ENCODE measurements at places on chromosomes 12 and 14. TPM values are rescaled to one million over a fixed set of nuclear protein-coding genes. Genes with fewer than 3 reads are reported as not detected.

GRCh38 chr14:87869619-87870583, 123.1 kb downstream of the GALC start:
- peak; percentile 54 for DNase-seq

- no peak for DNase-seq
Measured at GRCh38 chr12:14885718-14886221, at the start of gene MGP. TSS of gene MGP (minus strand) at chr12:14885854. CDS start at chr12:14885791, 63 bp downstream.

- no peak for DNase-seq
Measured at GRCh38 chr12:26571560-26571959, 261.4 kb downstream of the ITPR2 start.

DNA sequence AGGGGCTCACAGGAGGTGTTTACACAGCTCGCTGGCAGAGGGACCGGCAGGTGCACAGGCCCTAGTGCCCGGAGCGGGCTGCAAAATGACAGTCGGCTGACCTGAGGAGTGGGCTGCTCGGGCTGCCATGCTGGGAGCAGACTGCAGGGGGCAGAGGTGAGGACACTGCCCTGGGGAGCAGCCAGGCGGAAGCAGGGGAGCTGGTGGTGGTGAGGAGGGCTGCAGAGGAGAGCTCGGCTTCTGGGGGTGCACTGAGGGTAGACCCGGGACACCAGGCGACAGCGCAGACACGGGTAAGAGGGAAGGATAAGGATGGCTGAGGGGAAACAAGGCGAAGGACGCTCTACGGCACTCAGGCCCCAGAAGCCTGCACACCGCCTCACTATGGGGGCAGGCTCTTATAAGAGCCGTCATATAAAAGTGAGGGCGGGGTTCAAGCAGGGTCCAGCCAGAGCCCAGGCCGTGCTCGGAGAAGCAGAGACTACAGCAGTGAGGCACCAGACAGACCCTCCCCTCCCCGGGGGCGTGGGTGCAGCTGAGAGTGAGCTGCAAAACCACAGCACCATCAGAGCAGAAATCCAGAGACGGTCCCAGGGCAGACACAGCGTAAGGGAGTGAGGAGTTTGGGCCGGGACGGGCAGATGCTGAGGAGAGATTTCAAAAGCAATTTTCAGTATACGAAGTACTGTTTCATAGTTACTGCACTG, 62.5 kb downstream of the CCDC88C start:
- DNase-seq: no peak

DNA sequence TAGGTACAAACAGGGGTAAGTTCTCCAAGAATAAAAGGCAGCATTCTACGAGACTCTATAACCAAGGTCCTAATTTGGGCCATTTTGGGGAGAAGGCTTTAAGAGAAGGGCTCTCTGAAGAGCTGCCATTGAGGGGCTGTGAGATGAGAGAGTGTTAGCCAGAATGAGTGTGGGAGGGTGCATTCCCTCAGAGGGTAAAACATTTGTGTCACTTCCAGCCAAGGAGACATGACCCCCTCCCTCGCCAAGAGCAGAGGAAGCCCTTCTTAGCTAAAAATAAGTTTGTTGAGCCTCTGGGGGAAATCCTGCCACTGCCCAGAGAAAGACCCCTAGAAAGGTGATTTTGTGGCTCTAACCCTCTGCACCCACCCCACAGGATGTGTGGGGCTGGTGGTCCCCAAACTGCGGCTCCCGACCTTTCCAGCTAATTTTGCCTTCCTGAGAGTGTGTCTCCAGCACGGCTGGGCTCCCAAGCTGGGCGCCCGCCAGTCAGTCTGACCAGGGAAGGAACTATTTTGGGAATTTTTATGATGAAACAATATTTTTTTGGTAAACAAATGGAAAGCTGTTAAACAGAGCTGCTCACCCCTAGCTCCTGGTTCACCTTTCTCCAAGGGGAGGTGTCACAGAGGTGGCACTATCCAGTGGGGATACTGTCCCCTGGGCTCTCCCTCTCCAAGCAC, 65.9 kb upstream of the JDP2 start:
- no peak for DNase-seq

The CLEC4A gene
- polyA plus RNA-seq: 0.26 TPM

DNA sequence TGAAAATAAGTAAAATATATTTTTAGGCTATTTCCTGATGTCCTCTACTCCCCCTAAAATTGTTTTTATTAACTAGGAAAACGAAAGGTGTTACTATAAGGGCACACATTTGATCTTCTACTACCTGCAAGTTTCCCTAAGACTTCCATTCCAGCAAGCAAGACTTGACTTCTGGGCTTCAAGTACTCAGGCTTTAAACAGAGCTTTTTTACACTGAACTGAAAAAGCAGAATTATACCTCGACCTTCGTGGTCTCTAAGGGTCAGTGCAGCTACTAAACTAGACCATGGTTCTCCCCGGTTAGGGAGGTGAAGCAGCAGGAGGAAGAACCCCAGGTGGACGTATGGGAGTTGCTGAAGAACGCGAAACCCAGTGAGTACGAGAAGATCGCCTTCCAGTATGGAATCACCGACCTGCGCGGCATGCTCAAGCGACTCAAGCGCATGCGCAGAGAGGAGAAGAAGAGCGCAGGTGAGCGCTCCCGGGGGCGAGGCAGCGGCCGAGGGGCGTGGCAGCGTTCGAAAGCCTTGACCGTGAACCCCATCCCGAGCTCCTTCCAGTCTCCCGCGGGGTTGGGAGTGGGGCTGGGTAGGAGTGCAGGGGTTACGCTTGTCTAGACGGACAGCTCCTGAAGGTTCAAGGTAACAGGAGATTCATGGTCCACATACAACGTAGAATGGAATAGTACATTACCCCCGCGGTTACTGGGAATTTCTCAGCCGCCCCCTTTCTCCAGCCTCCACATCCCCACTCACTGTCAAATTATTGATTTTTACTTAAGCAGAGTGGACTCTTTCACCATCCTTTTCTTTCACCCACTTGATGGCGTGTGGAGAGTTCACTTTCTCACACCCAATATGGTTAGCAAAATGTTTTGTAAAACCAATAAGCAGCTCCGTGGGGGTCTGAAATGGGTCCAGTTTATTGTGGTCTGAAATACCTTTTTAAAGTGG, 47.6 kb downstream of the MYBPC1 start:
- DNase-seq: no peak

The ANKS1B gene
- polyA plus RNA-seq: 0.27 TPM

The PLA2G1B gene
- polyA plus RNA-seq: not detected

The PDE3A gene
- polyA plus RNA-seq: 3.5 TPM

The SYNE2 gene
- 5.2 TPM for polyA plus RNA-seq

DNA sequence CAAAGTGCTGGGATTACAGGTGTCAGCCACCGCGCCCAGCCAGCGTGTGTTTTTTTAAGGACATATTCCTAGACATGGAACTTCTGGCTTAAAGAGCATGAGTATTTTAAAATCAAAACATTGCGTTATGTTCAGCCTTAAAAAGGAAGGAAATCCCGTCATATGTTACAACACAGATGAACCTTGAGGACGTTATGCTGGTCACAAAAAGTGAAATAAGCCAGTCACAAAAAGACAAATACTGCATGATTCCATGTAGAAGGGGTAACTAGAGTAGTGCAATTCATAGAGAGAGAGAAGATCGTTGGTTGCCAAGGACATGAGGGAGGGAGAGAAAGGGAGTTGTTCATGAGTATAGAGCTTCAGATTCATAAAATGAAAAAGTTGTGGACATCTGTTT, 53.9 kb downstream of the ACACB start:
- no peak for DNase-seq

GRCh38 chr14:33016613-33017012, 77.9 kb downstream of the NPAS3 start:
- DNase-seq: no peak

DNA sequence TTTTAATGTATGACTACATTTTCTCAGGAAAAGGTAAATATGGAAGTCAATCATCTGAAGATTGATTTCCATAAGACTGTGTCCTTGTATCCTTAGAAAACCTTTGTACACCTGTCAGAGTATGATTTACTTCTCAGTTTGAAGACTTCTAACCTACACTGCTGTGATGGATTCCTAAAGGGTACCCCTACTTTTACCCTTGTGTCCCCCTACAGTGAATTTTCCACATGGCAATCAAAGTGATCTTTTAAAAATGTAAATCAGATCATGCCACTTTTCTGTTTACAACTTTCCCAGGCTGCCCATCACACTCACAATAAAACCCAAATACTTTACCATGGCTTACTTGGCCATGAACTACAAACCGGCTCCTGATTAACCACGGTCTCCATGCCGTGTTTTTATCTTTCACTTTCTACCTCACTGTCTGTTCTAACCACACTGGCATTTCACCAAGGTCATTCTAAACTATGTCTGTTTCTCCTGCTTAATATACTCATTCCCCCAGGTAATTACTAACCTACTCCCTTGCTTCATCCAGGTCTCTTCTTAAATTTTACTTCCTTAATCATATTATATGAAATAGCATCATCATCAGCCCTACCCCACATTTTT, 8.1 kb downstream of the DNAI7 start:
- no peak for DNase-seq

The BEGAIN gene
- 0.05 TPM for polyA plus RNA-seq

The KRT6C gene
- polyA plus RNA-seq: not detected

- no peak for DNase-seq
Measured at GRCh38 chr12:34526946-34527345, 504.6 kb downstream of the ALG10 start.

The NDUFB1 gene
- 327 TPM for polyA plus RNA-seq

DNA sequence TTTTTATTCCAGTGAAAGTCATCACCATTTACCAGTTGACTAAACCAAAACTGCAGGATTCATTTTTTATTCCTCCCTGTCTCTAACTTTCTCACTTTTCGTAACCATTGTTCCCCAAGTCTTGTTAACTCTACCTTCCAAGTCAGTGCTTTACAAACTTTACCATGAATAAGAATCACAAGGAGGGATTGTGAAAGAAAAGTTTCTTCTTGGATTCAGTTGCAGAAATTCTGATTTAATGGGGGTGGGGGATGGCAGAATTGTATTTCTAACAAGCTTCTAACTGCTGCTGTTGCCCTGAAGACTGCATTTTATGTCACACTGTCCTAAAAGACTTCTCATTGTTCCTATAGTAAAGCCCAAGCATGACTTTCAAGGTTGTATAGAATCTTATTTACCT, 5.0 kb upstream of the RAB21 start:
- no peak for DNase-seq

The KRT73 gene
- not detected for polyA plus RNA-seq

- no peak for DNase-seq
Measured at GRCh38 chr12:121060149-121061001, 21.3 kb upstream of the OASL start.

The TTC9 gene
- 0.32 TPM for polyA plus RNA-seq

DNA sequence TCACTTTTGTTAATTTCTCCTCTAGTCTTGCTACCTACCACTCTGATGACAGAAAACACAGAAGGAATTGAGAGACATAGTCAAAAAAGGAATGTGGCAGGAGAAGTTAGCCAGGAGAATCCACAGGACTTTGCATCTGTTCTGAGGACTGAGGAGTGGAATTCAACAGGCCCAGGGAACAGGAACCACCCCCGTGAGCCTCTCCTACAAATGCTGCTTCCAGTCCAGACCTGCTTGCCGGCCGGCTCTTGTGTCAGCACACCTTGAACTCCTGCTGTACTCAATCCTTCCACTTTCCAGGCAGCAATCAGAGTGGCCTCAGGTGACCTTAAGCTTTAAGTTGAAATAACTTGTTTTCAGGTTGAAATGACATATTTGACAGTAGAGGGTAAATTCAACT, 903.1 kb downstream of the BCL11B start:
- DNase-seq: no peak

The MYH6 gene
- not detected for polyA plus RNA-seq

DNA sequence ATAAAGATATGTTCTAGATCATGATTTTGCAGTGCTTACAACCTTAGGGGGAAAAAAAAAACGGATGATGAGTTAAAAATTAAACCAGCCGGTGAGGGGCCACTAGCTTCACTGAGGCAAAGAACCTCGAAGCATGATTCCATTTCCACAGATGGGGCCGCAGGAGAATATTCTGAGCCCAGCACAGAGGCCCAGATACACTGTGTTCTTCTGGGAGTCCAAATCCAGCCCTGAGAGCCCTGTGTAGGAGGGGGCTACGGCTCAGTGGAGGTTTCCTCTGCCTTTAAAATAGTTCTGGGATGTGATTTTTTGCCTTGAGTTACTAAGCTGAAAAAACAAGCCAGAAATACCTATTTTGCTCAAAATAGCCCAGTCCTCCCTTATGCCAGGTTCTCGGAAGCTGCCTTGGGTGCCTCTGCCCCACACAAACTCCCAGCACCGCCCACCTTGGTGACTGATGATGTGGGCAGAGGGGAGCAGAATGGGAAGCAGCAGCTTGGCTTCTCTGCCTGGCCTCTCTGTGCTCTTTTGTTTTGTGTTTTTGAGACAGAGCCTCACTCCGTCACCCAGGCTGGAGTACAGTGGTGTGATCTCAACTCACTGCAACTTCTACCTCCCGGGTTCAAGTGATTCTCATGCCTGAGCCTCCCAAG, 105.4 kb upstream of the BCL2L14 start:
- no peak for DNase-seq

- DNase-seq: no peak
Measured at GRCh38 chr12:19615384-19615725, 176.1 kb downstream of the AEBP2 start.

The SSPN gene
- polyA plus RNA-seq: 29.8 TPM

The LBHD2 gene
- not detected for polyA plus RNA-seq

The BLOC1S1 gene
- 172 TPM for polyA plus RNA-seq

The FGF6 gene
- polyA plus RNA-seq: not detected

DNA sequence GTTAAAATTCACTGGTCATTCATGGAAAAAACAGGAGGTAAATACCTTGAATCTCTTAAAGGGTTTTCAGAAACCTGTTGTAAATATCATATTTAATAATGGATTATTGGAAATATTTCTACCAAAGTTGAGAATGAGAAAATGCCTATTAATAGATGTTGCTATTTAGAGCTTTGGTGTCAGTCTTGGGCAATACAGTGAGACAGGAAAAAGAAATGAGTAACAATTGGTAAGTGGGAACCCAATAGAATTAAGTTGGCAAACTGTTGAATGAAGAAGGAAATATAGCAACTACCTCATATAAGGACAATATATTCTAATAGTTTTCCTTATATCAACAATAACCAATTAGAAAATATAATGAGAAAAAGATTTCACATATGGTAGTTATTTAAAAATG, 78.0 kb downstream of the ATF7IP start:
- no peak for DNase-seq

- no peak for DNase-seq
Measured at GRCh38 chr12:125734137-125734536, 668.9 kb downstream of the AACS start.

Measured in BJ (cell line).